ENCODE measurements at places on chromosomes 16 and 17. TPM values are rescaled to one million over a fixed set of nuclear protein-coding genes. Genes with fewer than 3 reads are reported as not detected.

CDR2L gene
- 15.8 TPM for total RNA-seq

LDHD gene
- total RNA-seq: 0.34 TPM

MYH13 gene
- under 0.01 TPM for total RNA-seq

FOXN1 gene
- not detected for total RNA-seq

TBC1D3C gene
- not detected for total RNA-seq

FKBP10 gene
- 235 TPM for total RNA-seq

PRKAR1A gene
- total RNA-seq: 162 TPM

TAC4 gene
- not detected for total RNA-seq

RAPGEFL1 gene
- total RNA-seq: 0.84 TPM

TMEM92 gene
- total RNA-seq: 0.15 TPM

LGALS9B gene
- not detected for total RNA-seq

UTP4 gene
- 19.2 TPM for total RNA-seq

INCA1 gene
- total RNA-seq: 0.17 TPM

SEZ6L2 gene
- total RNA-seq: 3.4 TPM

WNT3 gene
- 0.50 TPM for total RNA-seq

KRTAP3-1 gene
- total RNA-seq: not detected

C17orf50 gene
- not detected for total RNA-seq

HSF5 gene
- total RNA-seq: under 0.01 TPM

C17orf78 gene
- total RNA-seq: not detected

CMTM2 gene
- not detected for total RNA-seq

CHST5 gene
- under 0.01 TPM for total RNA-seq

CCL17 gene
- total RNA-seq: not detected

SKA2 gene
- 129 TPM for total RNA-seq

CA5A gene
- not detected for total RNA-seq

CDH1 gene
- total RNA-seq: 0.15 TPM

AHSP gene
- not detected for total RNA-seq

AKAP10 gene
- 10.7 TPM for total RNA-seq

TXNDC11 gene
- 33.8 TPM for total RNA-seq

KRT31 gene
- not detected for total RNA-seq

OR4D1 gene
- not detected for total RNA-seq

CIBAR2 gene
- not detected for total RNA-seq

GNAO1 gene
- total RNA-seq: 0.17 TPM

MAF gene
- 0.89 TPM for total RNA-seq

PYY gene
- 0.45 TPM for total RNA-seq

CDRT15 gene
- total RNA-seq: not detected

MAP3K14 gene
- total RNA-seq: 4.4 TPM

SRCIN1 gene
- not detected for total RNA-seq

KIF2B gene
- not detected for total RNA-seq

ABCA3 gene
- total RNA-seq: 0.34 TPM

ENPP7 gene
- not detected for total RNA-seq

TERB1 gene
- total RNA-seq: not detected

PHOSPHO1 gene
- 1.3 TPM for total RNA-seq

KRT40 gene
- total RNA-seq: not detected
